ENCODE measurements at places on chromosomes 6 and 20.

GRCh38 chr6:140192018-140192417, 817.6 kb upstream of the CITED2 start:
- no peak for DNase-seq

DNA sequence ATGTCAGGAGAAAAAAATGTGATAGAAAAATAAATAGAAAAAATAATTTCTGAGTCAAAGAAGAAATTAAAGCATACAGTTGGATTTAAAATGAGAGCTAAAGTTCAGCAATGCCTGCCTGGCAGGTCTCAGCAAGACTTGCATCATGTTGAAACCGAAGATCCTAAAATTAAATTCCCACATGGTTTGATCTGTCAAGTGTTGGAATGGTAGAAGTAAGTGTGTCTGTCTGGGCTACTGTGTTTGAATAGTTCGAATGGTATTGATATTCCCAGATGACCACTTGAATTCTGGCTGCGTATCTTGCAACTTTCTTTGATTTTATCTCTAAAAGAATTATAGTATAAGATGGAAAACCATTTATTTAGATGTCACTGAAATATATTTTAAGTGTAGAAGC, 1349.6 kb downstream of the EPHA7 start:
- no peak for DNase-seq

- no peak for DNase-seq
Observed at GRCh38 chr6:166344240-166344639, 1.9 kb upstream of the SFT2D1 start.

- no peak for DNase-seq
Observed at GRCh38 chr6:12419631-12420272, 129.6 kb downstream of the EDN1 start.

DNA sequence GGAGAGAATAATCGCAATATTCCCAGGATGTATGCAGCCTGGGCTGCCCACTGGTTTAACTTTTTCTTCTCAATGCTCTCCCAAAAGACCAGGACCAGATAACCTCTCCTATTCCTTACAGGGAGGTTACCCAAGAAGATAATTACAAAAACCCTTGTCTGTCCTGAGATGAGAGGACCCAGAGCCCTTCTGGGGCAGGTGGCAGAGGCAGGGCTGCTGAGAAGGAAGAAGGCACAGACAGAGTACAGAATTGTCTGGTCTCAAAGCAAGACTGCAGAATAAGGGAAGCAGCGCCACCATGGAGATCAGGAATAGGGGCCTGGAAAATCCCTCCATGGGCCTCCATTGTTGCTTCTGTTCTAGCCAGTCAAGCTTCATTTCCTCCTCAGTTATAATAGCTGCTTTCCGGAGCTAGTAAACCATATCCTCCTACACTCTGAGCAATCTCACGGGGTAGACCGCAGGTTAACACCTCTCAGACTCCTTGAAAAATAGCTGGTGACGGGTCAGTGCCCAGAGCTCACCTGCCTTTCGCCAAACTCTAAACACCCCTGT, 463 bp upstream of the HLA-DMB start:
- DNase-seq: no peak

GRCh38 chr6:158996856-158997255, 3.1 kb downstream of the RSPH3 start:
- no peak for DNase-seq

DNA sequence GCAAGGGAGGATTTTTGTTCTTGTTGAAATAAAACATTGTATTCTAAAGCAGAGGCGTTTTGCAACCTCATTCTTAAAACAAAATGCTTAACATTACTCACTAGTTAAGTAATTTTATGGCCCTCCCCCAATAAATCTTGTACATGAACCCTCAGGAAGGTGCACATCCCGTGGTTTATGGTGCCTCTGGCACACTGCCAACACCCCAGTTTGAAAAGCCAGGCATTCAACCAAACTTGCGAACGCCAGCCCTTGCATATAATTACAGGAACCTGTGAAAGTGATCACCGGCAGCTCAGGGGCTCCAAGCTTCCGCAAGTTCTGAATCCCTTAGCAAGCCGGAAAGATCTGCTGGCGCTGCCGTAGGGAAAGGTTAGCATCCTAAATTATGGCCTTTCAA, 1109.0 kb upstream of the FLRT3 start:
- no peak for DNase-seq

- no peak for DNase-seq
Observed at GRCh38 chr6:70241991-70242420, 60.9 kb downstream of the COL9A1 start.

- DNase-seq: no peak
Observed at GRCh38 chr20:14830899-14831298, 493.5 kb upstream of the FLRT3 start.

DNA sequence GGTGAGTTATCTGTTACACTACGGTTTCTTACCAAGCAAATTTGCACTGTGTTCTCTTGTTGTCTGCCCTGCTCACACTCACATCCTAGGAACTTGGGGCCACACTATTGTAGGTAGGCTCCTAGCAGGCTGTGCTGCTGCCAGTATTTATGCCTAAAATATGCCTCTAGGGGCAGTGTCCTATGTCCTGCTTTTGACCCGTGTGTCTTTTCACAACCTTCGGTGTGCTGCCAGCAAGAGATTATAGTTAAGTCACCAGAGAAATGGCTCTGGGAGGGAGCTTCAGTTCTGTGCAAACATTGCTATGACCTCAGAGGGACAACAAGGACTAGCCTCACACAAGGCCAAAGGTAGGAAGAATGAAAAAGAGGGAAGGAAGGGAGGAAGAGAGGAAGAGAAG, 8.9 kb upstream of the TAAR5 start:
- no peak for DNase-seq

GRCh38 chr6:133899556-133899955, 10.6 kb downstream of the TCF21 start:
- no peak for DNase-seq

DNA sequence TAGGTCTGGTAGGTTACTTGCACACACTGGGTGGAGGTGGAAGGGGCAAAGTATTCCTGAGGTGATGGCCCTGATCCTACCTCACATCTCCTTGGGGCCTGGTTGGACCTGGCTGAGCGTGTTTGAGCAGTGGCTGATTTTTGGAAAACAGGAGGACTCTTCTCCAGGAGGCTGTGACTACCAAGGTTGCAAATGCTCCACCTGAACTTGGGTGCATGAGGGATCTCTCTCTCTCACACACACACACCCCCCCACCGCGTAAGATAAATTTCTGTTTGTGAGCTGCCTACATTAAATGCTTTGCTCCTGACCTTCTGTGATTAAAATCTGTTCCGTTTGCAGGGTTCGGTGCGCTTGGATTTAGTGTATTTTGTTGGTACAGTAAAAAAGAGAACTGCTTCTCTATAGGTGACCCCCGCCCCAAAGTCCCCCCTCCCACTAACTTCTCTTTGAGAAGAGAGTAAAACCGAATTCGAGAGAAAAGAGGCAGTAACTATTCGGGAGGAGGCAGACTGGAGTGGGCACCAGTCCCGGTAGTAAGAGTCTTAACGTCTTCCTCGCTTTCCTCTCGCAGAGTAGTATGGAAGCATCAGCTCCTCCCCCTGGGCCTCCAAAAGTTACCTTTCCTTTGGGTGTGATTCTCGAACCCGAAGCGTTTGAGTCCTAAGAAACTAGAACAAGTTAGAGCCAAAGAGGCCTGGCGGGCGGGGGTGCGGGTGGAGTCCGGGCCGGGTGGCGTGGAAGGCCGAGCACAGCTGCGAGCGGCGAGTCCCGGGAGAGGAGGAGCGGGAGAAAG, 585 bp upstream of the DSE start:
- DNase-seq: no peak

DNA sequence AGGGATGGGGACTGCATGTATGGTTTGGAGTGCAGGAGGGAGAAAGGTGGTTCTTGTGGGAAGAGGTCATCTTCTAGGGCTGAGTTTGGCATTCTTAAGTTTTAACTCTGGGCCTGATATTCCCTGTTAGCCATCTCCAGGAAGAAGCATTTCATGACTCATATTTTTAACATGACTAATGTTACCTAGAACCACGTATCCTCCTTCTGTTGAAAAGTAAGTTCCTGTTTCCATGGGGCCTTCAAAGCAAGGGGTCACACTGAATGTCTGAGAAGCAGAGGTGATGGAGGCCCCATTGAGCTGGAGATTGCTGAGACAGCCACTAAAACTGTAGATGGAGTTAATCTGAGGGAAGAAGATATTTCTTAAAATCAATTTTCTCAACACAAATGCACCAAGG, 30.2 kb downstream of the FAM229B start:
- no peak for DNase-seq

GRCh38 chr6:129672341-129672682, 37.7 kb downstream of the ARHGAP18 start:
- no peak for DNase-seq

DNA sequence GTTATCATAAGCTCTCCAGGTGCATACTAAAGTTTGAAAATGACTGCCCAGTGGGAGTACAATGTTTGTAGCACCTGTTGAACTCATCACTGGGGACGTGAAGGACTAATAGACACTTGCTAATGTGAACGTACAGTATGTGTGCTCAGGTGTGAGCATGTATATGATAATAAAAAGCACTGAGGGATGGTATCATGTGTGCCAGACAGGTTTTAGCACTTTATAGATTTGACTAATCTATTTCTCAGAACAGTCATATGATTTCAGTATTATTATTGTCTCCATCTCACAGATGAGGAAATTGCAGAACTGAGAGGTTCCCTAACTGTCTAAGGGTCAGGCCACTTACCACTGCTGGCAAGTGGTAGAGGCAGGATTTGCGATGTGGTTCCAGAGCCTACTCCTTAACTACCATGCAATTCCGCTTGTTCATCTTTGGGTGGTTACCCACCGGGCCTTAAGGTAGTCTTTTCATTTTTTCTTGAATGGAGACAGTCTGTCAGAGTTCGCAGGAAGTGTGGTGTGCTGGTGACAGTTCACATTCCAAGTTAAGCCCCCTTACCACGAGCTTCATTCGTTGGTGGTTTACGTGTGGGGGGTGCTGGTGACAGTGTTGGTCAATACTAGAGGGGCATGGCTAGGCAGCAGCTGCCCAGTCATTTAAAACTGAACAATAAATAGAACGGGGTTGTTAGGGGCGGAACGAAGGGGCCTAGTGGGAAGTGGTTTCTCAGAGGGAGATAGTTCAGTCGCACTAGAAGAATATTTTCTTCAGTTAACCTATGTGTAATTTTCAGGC, 46.8 kb downstream of the RREB1 start:
- DNase-seq: no peak

GRCh38 chr6:38877721-38878120, 162.6 kb downstream of the DNAH8 start:
- no peak for DNase-seq

- no peak for DNase-seq
Observed at GRCh38 chr6:170158296-170159021, 132.4 kb downstream of the DLL1 start.

DNA sequence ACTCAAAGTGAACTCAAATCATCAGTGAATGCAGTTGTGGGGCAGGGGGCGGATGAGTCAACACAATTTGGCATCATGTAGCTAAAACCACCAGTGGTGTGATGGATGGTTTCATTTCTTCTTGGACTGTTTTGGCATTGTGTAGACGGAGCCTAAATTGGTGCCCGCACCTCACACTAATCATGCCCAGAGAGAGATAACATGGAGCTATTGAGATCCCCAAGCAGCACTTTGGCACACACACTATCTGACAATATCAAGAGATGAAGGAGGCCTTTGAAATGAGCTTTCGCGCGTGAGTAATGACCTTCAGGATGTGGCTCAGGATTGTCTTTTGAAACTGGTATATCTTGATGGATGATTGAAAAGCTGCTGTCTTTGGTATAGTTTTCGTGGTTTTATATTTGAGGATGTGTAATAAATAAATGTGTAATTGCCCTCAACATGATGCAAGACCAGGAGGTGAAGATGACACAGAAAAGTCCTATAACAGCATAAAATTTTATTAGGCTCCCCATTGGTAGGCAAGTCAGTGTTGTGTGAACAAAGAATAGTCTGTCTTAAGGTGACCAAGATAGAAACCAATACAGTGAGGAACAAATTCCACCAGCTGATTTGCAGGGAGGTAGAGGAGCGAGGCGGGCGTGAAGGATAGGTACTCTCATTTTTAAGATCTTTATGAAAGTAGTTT, 174.2 kb downstream of the TSHZ2 start:
- no peak for DNase-seq

- DNase-seq: no peak
Observed at GRCh38 chr20:15191082-15191723, 853.8 kb upstream of the FLRT3 start.

- DNase-seq: no peak
Observed at GRCh38 chr6:146281651-146282362, 252.9 kb downstream of the GRM1 start.

DNA sequence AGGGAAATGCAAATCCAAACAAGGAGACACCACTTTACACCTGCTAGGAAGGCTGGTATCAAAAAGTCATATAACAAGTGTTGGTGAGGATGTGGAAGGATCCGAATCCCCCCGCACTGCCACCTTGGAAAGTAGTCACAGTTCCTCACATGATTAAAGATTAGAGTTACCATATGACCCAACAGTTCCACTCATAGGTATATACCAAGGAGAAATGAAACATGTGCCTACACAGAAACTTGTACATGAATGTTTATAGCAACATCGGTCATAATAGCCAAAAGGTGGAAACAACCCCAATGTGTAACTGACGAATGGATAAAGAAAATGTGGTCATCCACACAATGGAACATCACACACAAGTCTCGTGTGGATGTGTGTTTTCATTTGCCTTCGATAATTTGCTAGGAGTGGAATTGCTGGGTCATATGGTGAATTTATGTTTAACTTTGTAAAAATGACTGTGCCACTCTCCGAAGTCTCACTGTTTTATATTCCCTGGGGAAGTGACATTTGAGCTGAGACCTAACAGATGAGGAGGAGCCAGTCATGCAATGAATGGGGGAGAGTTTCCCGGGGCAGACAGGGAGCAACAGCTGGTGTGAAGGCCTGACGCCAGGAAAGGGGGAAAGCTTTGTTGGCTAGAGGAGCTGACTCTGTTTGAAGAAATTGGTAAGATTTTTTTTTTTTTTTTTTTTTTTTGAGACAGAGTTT, 125.9 kb upstream of the MLN start:
- no peak for DNase-seq

GRCh38 chr6:139996253-139996834, 621.9 kb upstream of the CITED2 start:
- no peak for DNase-seq

- DNase-seq: no peak
Observed at GRCh38 chr6:137820952-137821351, 46.1 kb upstream of the TNFAIP3 start.

DNA sequence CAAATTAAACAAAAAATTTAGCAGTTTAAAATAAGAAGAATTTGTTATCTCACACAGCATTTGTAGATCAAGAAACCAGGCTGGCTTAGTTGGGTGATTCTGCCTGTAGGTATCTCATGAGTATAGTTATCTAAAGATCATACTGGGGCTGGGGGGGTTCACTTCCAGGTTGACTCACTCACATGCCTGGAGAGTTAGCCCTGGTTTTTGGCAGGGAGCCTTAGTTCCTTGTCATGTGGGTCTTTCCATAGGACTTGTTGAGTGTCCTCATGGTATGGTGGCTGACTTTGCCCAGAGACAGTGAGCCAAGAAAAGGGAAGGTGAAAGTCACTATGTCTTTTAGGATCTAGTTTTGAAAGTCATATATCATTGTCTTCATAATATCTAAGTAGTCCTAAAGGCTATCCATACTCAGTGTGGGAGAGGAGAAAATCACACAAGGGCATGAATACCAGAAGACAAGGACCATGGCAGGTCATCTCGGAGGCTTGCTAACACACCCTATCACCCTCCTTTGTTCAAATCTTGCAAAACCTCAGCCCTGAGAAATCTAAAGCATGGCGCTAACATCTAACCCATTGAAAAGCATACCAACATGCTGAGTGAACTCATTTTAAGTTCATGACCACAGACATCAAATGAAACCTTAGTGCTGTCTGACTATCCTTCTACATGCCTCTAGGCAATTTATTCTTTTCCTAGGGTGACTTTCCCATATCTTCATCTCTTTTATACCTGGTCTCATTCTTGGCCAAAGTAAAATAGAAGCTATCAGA, 39.2 kb downstream of the CYP24A1 start:
- no peak for DNase-seq

Data from cerebellar nuclear complex (tissue), 1 donor.